GM12891 (cell line): ENCODE measurements at places on chromosomes 12 and 14.

- no peak for DNase-seq
Measured at GRCh38 chr12:107684990-107685359, 624 bp upstream of the PWP1 start.

DNA sequence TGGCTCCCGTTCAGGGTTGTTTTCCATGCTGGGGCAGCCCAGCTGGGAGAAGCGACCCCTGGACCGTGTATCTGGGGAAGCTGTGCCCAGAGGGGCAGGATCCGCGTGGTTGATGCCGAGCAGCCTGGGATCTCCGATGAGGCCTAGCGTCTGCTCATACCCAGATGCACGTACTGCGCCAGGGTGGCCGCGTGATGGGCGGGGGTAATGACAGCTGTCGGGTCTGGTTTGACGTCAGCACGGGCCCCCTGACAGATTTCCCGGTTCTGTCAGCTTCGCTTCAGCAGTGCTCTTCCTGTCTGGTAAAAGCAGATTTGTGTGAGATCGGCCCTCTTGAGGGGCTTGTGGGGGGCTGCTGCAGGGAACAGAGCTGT is 147.3 kb downstream of the TSPAN9 start:
- DNase-seq = no peak

DNA sequence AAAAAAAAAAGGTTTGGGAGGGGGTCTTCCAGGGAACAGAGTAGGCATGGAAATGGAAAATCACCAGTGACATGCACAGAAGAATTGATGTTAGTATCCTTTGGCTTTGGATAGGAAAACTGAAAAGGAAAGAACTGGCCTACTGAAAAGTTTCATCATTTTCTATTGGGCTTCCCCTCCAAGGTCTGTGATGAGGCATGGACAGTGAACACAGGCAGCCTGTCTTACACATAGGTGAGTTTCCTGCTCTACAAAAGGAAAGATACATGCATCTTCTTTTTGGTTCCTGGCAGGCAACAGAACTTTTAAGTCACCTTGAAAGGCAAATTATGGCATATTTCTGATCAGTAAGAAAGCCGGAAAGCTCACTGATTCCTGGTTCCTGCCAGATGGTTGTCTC is 5.8 kb downstream of the BMAL2 start:
- no peak for DNase-seq

DNA sequence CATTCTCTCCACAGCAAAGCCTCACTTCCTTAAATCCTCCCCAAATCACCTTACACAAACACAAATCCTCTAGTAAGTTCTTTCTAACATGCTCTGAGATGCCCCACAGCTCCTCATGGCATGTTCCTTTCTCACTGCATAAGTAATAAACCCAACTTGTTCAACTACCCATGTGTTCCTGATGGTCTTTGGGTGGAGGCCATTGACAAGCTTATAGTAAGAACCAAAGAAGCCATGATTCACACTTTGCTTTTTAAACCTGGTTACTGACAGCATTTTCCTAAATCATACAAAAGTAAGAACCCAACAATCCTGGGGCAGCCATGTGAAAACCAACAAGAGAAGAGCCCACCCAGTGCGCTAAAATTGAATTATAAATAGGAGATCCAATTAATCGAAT is 138.6 kb downstream of the ITPR2 start:
- no peak for DNase-seq

GRCh38 chr12:50014342-50014741 is 11.0 kb downstream of the RACGAP1 start:
- DNase-seq = no peak

DNA sequence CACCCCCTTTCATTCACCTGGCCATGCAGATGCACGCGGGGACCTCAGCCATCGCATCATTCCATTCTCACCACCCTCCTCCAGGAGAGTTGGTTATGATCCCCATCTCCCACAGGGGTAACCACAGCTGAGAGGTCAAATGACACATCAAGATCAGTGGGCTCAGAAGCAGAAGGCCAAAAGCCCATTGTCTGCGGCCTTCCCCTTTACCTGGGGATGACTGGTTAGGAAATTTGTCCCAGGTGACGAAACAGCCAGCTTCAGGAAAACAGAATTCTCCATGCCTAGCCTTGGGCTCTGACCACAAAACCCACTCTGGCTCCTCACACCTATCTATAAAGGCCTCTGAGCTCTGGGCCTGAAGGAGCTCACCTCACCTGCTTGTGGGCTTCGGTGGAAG is 36.1 kb downstream of the ZFP36L1 start:
- no peak for DNase-seq

- DNase-seq = no peak
Measured at GRCh38 chr12:23617749-23618148, 331.7 kb downstream of the SOX5 start.

GRCh38 chr12:82838131-82838551 is 151.4 kb downstream of the TMTC2 start:
- no peak for DNase-seq

DNA sequence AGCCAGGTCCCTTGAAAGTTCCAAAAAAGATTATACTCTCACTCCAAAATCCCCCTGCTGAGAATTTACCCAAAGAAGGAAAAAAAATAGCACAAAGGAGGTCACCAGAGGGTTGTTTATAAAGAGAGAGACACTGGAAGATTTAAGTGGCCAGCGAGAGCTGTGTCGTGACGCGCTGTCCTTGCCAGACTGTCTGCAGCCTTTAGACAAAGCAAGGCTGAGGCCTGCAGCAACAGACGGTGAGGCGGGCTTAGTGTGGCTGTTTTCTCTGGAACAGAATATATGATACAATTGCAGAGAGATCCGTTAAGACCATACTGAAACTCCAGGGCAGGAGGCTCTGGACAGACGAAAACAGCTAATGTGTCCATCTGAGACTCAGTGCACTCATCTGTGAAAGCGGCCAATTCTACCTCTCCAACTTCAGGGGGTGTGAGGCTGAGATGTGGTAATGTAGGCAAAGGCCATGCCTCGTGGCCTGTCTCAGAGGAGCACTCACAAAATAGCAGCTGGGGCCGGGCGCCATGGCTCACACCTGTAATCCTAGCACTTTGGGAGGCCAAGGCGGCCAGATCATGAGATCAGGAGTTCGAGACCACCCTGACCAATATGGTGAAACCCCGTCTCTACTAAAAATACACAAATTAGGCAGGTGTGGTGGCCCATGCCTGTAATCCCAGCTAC is 36.2 kb downstream of the ANAPC7 start:
- no peak for DNase-seq

DNA sequence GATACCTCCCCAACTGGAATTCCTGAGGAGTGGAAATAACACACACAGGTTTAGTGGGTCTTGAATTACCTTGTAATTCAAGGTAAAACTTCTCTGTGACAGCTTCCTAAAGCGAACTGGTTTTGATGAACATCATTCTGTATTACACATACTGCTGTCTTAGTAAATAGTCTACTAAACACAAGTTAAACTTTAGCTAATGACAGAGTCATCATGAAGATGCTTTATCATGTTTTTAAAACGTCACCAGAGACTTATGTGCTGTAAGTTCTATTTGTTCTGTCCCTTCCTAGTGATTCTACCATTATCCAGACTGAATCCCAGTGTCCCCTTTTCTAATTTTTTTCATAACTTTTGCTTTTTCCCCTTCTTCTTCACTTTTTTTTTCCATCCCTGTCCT is 11.6 kb upstream of the GXYLT1 start:
- DNase-seq = no peak

DNA sequence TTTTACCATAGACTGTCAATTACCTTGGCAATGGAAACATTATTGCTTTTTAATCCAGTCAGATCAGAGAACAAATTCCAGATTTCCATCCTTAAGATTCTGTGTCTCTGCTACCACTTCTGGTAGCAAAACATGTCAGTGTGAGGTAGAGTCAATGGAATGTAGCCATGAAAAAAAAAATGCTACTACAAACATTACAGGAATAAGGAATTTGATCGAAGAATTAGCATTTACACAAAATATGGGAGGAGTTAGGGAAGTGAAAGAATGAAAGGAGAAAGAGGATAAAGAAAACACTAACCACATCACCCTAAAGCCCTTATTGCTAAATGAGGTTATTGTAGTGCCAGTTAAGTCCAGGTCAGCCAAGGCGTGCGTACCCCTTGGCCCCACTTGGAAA is 9.2 kb downstream of the MED21 start:
- no peak for DNase-seq

GRCh38 chr12:612293-612692 is 51.0 kb downstream of the NINJ2 start:
- DNase-seq = no peak

DNA sequence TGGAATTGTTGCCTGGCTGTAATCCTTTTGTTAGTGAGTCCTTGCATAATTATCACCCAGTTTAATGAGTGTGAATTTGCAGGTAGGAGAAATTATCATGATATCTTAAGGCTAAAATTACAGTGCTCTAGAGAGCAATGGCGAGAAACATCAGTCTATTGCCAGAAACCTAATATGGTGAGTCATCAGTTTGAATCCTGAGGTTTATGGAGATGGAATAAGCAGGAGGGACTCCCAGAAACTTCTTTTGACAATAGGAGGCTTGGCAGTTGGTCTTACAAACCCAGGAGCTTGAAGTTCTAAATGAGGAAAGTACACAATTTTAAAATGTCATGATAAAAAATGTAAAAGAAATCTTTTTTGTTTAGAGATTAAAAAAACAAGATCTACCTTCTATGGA is 31.5 kb upstream of the CRADD start:
- DNase-seq = no peak

- no peak for DNase-seq
Measured at GRCh38 chr12:12872934-12873275, 18.5 kb upstream of the GPRC5A start.

DNA sequence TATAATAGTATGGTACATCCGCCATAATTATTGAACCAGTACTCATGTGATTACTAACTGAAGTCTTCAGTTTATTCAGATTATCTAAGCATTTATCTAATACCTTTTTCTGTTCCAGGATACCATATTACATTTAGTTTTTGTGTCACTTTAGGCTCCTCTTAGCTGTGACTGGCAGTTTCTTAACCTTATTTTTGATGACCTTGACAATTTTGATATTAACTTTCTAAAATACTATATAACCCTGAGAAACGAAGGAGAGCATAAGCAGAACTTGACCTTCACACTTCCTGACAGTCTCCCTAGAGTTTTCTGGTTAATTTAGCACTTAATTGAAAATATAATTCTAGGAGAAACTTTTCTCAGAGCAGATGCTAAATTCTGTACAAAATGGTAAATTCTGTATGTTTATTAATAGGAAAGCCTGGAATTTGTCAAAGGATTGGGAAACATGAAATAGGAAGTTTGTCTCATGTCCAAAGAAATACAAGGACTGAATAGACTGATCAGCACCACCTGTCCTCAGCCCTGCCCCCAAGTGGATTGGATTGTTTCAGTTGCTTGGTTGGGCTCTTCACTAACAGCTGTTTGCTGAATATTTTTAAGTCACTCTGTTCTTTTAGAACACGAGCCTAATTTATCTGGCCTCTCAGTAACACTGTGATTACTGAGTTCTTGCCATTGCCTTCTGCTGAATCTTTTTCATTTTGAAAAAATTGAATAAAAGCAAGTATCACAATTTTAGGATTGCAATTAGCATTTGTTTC is 6.0 kb downstream of the BICDL1 start:
- no peak for DNase-seq

GRCh38 chr12:124929649-124930419 is 15.4 kb upstream of the UBC start:
- no peak for DNase-seq

GRCh38 chr14:56841611-56842010 is 31.3 kb upstream of the OTX2 start:
- DNase-seq = no peak

DNA sequence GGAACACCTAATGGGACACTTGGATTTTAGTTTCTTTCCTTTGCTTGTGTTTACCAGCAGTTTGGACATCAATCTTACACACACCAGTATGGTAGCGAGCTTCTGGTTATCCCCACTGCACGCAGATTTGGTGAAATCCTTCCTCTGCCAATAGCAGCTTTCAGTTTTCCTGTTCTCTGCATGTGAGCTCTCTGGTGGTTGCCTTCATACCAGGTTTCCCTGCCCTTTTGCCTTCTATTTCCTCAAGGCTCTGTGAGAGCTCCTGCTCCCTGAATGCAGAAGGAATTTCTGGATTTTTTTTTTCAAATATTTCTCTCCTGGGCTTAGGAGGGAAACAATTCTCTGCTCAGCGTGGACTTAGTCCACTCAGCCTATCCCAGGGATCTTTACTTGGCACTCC is 93.0 kb upstream of the CCDC91 start:
- DNase-seq = no peak

DNA sequence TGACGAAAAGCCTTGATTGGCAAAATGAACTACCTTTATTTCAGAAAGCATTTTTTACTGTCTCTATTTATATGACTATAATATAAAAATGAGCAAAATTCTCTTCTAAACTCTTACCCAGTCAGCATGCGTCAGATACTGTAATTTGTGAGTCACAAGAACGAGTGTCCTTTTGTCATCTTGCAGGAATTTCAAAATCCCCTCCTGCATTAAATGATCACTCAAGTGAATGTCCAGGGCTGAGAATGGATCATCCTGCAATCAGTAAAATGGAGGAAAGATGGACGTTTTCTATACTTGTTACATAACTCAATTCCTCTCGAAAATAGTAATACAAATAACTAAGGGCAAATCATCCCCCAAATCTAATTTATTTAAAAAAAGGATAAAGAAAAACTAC is 77.7 kb upstream of the KCNJ8 start:
- DNase-seq = no peak

GRCh38 chr12:57887631-57888408 is 41.3 kb upstream of the CTDSP2 start:
- no peak for DNase-seq

GRCh38 chr12:16833376-16834015 is 227.5 kb upstream of the LMO3 start:
- DNase-seq = no peak

- no peak for DNase-seq
Measured at GRCh38 chr14:75120541-75121291, 6.1 kb downstream of the NEK9 start.

GRCh38 chr14:99213101-99213500 is 58.9 kb downstream of the BCL11B start:
- DNase-seq = no peak

- no peak for DNase-seq
Measured at GRCh38 chr12:131897875-131898274, 3.5 kb downstream of the ULK1 start.

- DNase-seq = no peak
Measured at GRCh38 chr12:119808441-119808840, 68.7 kb downstream of the CIT start.

DNA sequence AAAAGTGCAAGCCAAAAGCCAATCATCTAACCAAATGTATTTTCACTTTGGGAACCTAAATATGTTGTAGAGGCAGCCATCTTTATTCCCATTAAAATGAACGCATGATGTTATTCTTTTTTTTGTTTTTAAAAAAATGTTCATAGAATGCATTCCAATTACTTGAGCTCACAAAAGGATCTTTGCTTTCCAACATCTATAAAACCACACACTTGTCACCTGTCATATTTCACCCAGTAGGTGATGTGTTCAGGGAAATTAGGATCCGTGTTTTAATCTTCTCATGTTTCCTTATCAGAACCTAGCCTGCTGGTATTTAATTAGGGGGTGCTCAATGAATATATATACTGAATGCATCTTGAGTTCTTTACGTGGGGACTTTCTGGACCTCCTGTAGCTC is 13.6 kb downstream of the TTC8 start:
- no peak for DNase-seq

GRCh38 chr14:102917056-102917385 is 5.4 kb upstream of the AMN start:
- DNase-seq = no peak

- DNase-seq = no peak
Measured at GRCh38 chr14:24069411-24069735, 2.0 kb upstream of the CPNE6 start.

GRCh38 chr12:86741531-86741930 is 485.3 kb upstream of the MGAT4C start:
- no peak for DNase-seq
